ENCODE measurements at places on chromosomes 7 and 10.

DNA sequence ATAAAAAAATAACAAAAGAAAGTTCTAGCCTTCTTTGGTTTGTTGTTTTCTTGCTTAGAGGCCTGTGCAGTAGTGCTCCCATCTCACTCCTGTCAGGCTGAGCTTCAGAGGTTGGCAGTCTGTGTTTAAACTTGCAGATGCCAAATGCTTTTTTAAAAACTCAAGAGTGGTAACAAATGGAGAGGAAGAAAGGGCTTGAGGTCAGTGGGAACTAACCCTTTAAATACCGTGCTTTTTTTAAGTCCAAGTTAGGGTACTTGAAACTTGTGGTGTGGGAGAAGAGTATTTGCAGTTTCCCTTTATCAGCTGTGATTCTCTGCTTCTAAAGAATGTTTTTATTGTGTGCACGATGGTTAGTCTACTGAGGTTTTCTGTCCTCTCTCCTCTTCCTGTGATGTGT, 29.4 kb downstream of the ZRANB1 start:
- no peak for DNase-seq

DNA sequence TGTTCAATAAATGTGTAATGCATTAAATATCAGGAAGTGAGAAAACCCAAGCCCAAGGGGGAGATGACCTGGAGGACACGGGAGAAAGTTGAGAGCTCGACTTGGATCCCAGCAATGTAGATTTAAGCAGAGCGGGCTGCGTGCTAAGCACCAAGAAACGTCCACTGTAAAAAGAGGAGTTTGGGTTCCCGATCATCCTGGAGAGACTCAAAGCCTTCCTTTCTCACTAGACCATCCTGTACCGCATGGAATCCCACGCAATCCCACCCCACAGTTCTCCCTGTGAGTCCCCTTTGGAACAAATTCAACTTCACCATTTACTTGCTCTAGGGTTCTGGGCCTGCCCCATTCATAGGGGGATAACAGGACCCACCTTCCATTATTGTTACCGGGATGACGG, 2.4 kb downstream of the TRPV6 start:
- no peak for DNase-seq

DNA sequence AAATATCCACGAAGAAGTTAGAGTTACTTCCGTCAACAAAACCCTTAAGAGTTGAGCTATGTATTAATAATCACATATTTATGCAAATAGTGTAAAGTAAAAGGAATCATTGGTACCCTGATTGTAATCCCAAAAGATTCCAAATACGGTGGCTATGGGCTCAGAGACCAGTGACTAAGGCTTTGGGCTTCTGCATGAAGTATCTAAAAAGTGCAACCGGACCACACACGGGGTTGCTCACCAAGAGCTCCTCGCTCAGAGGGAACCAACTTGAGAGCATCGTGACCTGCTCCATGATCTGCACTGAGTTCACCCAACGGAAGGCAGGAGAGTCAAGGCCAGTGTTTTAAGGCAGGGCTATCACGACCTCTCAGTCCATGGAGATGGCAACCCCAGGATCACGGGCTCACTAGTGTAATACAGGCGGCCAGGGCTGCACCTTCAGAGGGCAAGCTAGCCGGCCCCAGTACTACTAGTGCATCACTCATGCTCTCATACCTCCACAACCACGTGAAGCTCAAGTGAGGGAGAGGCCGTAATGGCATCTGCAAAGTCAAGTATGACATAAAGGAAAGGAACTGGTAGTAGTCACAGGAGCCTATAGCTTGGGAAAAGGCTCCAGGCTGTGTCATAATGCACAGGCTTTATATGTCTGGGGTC, 77.1 kb upstream of the CAMK2B start:
- DNase-seq = no peak

GRCh38 chr7:88309819-88310218, 3.1 kb upstream of the STEAP4 start:
- DNase-seq = no peak

- DNase-seq = no peak
Observed at GRCh38 chr10:58555170-58555929, 42.7 kb downstream of the BICC1 start.

GRCh38 chr7:100213672-100214071, 6.1 kb upstream of the PVRIG start:
- DNase-seq = no peak

GRCh38 chr10:88103576-88103975, 240.2 kb downstream of the PTEN start:
- DNase-seq = no peak

DNA sequence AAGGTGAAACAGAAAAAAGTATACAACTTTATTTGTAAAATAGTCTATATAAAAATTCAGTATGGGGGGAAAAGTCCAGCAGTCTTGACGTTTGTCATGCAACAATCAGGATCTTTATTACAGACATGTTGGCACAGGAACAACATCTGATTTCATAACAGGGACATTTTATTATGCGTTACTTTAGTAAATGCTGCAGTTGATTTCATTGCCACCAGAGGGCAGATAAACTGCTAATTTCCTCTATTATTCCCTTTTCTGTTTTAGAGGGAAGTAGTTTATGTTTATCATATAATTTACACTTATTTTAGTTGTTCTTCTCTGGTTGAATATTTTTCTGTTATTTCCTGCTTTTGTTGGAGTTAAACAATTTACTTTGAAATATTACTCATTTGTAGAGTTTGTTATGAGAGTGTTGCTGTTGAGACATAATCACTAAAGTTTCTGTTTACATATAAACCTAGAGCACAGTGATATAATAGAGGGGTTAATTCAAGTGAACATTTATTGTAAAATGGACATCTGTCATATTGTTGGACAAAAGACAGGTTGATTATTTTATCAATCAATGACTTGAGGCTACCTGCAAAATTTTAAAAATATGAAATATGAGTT, 3.3 kb downstream of the PLXDC2 start:
- DNase-seq = no peak

DNA sequence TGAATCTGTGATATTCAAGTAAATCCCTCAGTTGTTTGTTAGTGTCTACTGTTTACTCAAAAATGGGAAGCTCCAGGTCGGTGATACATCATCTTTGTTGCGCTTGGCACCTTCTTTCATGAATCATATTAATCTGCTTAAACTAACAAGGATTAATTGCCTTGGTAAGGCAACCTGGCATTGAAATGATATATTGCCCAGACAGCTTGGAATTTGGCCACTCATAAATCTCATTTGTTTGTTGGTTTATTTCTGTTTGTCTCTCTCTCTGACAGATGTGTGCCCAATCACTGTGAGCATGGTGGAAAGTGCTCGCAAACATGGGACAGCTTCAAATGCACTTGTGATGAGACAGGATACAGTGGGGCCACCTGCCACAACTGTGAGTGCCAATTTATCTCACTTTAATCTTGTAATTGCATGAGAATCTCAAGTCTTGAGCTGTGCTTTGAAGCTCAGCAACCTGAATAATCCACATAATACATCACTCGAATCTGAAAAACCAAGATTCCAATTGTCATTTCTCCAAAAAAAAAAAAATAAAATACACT, 1104.8 kb upstream of the C7orf33 start:
- no peak for DNase-seq

DNA sequence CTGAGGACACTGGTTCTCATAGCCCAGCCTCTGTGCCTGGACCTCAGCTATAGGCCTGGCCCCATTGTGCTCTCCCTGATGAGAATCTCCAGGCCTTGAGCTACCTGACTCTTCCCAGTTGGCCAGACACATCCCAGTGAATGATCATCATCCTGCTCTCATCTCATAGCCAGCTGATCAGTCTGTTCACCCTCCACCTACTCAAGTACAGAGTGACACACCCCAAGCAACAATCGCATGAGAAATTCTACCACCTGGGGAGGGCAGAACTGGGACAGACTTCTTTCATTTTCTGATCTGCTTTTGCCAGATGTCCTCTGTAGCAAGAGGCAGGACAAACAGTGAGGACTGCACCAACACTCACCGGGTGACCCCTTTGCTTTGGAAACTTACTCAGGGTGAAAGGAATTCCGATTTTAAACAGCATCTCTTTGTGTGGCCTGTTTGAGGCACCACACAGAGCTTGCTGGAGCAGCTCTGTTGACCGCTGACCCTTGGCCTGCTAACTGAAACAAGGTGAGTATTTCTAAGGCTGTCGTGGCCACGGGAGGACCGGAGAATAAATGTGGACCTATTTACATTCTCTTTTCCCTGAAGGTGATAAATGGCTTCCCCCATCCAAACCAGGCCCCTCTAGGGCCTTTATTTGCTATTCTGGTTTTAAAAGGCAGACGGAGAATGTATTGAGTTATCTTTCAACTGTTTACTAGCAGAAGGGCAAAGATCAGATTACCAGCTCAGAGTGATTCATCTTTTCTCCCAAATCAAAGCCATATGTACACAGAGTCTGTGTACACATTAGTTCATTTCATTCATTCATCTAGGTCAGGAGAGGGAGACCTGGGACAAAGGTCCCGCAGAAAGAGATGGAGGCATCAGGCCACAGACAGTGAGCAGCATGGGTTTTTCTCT, 181.4 kb upstream of the TNS3 start:
- no peak for DNase-seq

DNA sequence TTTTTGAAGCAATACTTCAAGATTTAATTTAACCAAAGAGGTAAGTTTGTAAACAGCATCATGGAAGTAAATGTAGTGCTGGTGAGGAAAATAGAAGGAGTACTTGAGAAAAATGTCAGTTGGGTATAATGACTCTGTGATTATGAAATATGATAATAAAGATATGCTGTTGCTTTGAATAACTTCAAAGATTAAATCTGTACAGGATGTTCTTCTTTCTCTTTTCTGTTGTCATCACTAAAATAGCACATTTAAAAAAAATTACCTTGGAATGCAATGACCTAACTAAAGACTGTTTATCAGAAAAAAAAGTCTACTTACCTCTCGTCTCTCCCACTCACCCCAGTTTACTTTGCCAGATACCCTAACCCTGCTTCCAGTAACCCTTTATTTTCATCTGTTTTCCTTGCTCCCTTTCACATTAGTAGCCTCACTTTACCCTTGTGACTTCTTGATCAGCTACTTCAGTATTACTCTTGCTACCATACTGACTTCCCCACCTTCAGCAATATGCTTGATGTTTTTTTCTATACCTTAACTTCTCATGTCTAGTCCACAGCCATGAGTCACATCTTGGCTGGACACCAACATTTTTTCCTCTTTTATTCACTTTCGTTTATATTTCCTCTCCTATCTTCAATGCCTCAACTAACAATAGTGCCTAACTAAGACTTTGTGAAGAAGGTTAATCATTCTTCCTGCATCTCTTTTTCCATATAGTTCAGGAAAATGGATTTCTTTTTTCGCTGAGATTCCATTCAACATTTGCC, 29.7 kb upstream of the TAS2R16 start:
- DNase-seq = no peak

- no peak for DNase-seq
Observed at GRCh38 chr10:109343293-109343692, 580.0 kb downstream of the XPNPEP1 start.

- DNase-seq = no peak
Observed at GRCh38 chr7:44240983-44241510, 40.3 kb downstream of the YKT6 start.

GRCh38 chr7:12549106-12549505, 21.4 kb upstream of the SCIN start:
- DNase-seq = no peak

- DNase-seq = no peak
Observed at GRCh38 chr10:2279711-2280110, 542.4 kb upstream of the ADARB2 start.

GRCh38 chr10:13018171-13018570, 16.7 kb upstream of the CCDC3 start:
- no peak for DNase-seq

- no peak for DNase-seq
Observed at GRCh38 chr7:99371376-99371920, 3.1 kb upstream of the ARPC1B start.

DNA sequence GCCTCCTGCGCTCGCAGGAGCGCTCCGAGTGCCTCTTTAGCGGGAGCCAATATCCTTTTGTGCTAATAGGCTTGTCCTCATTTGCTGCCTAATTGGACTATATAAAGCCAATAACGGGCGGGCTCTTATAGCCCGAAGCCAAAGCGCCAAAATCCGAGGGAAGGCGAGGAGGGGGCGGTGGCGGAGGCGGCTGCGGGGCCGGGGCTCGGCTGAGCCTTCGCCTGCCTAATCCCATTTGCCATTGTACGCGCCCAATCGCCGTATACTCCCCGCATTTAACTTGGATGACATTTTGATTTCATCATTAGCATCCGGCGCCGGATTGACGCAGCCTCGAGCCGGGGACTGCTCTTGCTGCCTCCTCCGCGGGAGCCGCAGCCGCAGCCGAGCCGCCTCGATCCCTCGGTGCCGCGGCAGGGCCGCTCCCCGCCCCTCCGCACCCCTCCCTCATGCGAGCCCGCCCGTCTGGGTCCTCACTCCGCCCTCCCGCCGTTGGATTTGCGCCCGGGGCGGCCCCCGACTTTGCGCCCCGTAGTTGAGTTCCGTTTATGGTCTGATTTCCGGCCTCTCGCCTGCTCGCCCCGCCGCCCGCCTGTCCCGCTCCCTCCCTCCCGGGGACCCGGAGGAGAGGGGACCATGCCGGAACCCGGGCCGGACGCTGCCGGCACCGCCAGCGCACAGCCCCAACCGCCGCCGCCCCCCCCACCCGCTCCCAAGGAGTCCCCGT, at the start of gene HMX3:
HMX3 (plus strand) TSS at position 556 of the 727 bp plus-strand sequence; CDS start at position 637, 81 bp downstream.
- DNase-seq = no peak

- no peak for DNase-seq
Observed at GRCh38 chr10:13492493-13493180, 36.2 kb downstream of the BEND7 start.

DNA sequence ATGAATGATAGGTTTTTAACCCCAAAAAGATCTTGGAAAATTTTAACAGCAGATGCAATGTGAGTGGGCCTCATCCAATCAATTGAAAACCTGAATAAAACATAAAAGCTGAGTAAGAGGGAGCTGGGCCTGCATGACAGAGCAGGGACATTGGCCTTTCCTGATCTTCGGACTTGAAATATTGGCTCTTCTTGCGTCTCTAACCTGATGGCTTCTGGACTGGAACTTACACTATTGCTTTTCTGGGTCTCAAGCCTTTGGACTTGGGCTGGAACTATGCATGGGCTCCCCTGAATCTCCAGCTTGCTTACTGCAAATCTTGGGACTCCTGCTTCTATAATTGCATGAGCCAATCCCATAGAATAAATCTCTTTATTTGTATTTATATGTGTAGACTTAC, 9.0 kb downstream of the A1CF start:
- DNase-seq = no peak

DNA sequence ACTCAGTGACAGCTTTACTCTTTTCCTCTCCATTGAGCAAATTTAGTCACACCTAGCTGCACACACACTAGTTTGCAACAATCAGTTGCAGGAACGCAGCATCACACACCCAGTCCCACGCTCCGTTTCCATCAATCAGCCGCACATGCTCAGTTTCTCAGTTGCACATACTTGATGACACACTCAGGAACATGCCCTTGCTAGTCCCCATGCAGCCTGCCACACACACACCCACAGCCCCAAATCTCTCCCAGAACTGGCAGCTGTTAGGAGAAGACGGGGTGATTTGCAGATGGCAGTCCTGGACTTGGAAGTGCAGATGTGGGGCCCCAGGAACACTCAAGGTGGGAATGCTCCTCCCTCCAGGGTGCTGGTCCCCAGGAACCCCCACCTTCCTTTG, 7.7 kb downstream of the LBX1 start:
- no peak for DNase-seq

Data from stimulated activated CD4-positive, alpha-beta T cell treated with anti-CD3 and anti-CD28 coated beads, Interleukin-15, amount 100 ng/mL, for 1 hour (primary cell).